ENCODE measurements at places on chromosomes 5 and 9.

DNA sequence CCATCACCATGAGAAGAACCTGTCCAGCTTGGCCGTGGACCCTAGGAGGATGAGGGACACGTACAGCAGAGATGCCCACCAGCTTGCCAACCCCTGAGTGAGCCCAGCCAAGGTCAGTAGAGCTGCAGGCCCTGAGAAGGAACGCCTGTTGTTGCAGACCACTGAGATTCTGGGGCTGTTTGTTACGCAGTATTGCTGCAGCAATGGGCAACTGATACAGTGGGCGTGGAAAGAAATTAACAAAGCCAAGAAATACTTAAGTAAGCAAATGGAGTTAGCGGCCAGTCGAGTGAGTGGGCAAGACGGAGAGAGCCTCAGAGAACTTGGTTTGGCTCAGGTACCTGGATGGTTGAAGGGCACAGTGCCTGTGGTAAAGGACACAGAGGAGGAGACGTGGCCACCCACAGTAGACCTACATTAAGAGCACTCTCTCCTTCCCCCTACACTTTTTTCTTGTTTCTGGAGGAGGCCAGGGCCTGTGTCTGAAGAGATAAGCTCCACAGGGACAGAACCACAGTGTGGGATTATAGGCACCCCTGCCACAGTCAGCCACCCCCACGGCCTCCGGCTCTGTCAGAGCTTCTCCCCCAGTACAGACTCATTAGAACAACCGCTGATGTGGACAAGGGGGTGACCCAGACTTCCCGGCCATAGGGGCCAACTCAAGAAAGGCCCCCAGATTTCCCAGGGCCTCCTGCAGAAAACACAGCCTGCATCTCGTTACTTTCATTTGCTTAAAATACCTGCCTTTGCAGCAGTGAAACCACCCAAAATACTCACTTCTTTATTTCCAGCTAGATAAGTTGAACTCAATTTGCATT lies 40.1 kb upstream of the GRHPR start:
- DNase-seq, result no peak

GRCh38 chr9:114836769-114837168 lies 30.9 kb upstream of the TNFSF15 start:
- peak; percentile 61 for DNase-seq

- no peak for DNase-seq
Observed at GRCh38 chr9:74330487-74331214, 166.5 kb upstream of the RORB start.

GRCh38 chr5:110852053-110852452 lies 113.2 kb downstream of the SLC25A46 start:
- DNase-seq, result no peak

GRCh38 chr5:157592594-157592993 lies 17.0 kb upstream of the ADAM19 start:
- no peak for DNase-seq
